ENCODE measurements at places on chromosomes 1 and 21.

DNA sequence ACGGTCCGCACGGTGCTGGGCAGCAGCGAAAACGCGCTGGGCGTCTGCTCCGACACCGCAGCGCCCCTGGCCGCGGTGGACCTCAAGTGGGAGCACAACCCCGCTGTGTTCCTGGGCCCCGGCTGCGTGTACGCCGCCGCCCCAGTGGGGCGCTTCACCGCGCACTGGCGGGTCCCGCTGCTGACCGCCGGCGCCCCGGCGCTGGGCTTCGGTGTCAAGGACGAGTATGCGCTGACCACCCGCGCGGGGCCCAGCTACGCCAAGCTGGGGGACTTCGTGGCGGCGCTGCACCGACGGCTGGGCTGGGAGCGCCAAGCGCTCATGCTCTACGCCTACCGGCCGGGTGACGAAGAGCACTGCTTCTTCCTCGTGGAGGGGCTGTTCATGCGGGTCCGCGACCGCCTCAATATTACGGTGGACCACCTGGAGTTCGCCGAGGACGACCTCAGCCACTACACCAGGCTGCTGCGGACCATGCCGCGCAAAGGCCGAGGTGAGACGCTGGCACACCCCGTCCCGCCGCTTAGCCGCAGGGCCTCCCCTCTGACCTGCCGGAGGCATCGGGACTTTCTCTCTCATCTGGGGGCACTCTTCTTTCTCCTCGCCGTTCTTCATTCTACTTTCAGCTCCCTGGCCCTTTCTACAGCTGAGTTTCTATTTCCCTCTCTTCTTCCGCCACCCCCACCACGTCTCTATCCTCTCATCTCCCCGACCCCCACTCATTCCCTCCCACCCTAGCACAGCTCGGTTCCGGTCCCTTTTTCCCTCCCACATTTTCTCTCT lies 1.0 kb downstream of the NPR1 start:
- DNase-seq, result no peak

DNA sequence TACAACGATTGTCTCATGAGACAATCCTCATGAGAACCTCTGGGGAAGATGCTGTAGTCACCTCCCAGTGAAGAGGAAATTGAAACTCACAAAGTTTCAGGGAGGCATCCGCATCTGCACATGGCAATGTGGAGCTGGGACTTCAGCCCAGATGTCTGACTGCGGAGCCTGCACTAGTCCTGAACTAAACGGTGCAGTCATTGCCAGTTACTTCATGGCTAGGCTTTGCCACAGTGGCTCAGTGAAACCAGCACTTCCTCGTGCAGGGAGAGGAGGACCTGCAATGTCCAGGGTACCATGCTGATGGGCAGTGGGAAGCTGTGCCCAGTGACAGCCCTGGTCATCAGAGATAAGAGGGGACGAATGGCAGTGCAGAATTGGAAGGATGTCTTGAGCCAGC lies 40.7 kb upstream of the ETS2 start:
- no peak for DNase-seq

GRCh38 chr1:66571789-66572188 lies 37.8 kb downstream of the SGIP1 start:
- no peak for DNase-seq

DNA sequence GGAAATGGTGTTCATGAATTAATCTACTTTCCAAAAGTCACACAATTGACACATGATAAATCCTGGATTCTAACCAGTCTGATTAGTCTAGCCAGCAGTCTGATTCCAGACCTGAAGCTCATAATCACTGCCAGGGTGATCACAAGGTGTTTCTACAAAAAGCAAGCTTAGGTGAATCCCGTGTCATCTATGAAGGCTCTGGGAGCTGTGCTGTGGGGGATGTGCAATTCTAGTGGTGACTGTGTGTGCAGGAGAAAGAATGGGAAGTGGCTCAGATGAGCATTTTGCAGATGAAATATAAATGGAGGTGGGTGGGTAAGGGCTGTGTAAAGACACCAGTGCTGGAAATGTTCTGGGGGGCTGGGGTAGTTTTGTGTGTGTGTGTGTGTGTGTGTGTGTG lies 1.8 kb upstream of the NPPB start:
- DNase-seq, result no peak

DNA sequence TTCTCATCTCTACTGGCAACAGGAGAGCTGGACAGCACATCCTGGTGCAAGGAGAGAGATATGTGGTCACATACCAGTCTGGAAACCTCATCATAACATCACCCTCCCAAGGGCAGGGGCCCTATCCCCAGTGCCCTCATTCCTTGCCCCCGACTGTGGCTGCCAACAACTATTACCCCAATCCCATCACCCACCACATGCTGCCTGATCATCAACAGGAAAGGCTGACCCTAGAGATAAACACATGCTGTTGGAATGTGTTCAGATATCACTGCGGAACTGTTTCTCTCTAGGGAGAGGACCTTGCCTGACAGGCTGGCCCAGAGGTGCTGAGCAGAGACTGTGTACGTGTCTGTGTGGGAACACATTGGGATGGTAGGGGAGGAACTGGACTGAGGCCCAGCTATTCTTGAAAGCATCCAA lies 4.5 kb upstream of the INKA2 start:
- no peak for DNase-seq

GRCh38 chr1:178451529-178451928 lies 45.2 kb downstream of the CLEC20A start:
- DNase-seq, result no peak

DNA sequence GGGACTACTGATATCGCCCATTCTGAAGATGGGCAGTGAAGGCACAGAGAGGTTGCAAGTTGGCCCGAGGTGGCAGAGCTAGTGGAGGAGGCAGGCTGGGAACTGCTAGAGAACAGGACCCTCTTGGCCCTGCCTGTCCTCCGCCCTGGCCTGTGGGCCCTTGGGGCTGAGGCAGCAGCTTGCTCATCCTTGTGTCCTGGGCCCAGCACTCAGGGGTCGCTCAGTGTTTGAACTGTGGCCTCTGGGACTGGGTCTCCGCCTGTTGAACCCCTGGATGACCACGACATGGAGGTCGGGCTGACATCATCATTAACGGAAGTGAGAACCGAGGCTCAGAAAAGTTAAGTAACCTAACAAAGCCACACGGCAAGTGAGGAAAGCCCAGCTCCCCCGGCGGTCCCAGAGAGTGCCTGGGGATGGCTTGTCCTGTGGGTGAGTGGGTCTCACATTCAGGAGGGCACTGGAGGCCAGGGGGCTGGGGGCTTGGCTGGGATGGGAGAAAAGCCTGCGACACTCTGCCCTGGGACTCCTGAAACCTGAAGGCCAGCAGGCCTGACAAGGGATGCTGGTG lies 23.0 kb upstream of the DDOST start:
- no peak for DNase-seq

DNA sequence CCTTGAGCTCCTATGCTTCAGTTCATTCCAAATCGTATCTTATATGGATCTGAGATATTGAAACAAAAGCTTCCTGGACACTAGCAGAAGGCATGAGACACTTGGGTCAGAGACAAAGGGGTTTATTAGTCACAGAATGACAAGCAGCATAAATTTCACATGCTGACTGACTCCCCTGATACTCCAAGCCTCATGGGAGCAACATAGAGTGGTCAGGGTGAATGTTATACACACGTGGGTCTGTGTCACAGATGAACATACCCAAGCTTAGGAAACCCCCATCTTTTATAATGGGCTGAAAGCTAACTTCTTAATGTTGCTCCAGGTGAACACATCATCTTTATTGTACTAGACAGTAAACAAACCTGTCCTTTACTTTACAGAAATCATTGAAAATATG lies 599.9 kb upstream of the RGS18 start:
- no peak for DNase-seq

- no peak for DNase-seq
Observed at GRCh38 chr1:165383599-165384405, 27.3 kb upstream of the LMX1A start.

DNA sequence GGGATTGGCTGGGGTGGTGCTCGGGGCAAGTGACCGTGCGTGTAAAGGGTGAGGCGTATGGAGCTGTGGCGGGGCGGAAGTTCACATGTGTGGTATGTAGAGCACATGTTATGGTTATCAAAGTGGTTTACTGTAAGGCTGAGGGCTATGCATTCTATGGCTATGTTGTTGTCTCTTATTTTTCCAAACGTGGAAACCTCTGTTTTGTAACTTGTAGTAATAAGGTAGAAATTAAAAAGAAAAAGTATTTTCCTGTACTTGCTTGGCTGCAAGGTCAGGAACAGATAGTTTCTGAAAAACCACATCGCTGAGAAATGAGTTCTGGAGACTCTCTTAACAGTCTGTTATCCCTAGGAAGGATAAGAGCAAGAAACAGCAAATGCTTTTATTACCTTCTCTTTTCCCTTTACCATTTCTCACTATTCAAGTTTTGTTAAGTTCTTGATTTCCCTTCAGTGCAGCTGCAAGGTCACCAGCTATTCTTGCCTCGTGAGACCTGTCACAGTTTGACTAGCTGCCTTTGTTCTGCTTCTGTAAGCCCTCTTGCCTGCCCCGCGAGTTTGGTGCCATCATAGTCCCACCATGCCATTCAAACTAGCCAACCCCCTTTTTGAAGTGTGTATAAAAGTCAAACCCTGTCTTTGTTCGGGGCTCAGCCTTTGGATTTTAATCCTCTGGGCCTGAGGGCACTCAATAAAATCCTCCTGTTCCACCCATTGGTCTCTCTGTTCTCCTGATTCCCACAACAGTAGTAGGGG lies 9.5 kb downstream of the RNU1-2 start:
- DNase-seq, result peak; percentile 63

DNA sequence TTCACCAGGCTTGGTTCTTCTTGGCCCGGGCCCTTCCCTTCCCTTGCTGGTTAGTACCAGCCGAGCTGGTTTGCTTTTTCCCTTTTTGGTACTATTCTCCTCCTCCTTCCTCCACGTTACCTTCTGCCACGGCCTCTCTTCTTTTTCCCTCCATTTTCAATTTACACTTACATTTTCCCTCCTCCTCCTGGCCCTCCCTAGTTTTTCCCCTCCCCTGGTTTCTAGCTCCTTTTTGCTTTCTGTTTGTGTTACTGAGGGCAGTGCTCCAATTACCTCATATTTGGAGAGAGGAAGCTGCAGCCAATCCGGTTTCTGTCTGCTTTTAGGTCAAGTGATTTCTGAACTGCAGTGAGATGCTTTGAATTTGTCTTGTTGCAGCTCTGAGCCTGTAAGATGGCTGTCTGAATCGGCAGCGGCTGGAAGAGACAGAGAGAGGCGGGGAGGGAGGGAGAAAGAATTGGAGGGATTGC lies 63.7 kb downstream of the MACF1 start:
- DNase-seq, result no peak

DNA sequence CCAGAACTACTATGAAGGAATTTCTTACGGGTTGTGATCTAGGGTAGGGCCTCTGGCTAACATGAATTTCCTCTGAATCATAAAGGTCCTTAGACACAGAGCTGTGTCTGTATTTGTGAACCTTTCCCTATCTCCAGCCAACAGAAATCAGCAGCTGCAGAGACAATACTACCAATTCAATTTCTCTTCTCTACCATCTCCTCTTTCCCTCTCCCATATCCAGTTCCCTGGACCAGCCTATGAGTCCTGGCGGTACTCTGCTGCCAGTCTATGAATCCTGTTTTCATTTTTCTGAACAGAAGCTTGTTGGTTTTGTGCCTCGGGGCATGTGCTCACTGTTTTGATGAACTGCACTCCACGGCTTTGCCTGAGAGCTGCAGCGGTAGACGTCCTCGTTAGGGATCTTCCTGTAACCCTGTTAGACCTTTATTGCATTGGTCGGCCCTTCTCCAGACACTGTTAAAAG lies 458.0 kb upstream of the VAMP3 start:
- DNase-seq, result peak; percentile 69

- DNase-seq, result no peak
Observed at GRCh38 chr21:22211943-22212342, 1213.7 kb downstream of the NCAM2 start.

GRCh38 chr21:44477712-44478111 lies 22.4 kb downstream of the LRRC3 start:
- no peak for DNase-seq

- DNase-seq, result no peak
Observed at GRCh38 chr1:9143250-9143649, 14.3 kb upstream of the GPR157 start.

All from retinal pigment epithelial cell (primary cell).